Activated naive CD4-positive, alpha-beta T cell treated with anti-CD3 and anti-CD28 coated beads, Interleukin-2, amount 50 U/mL, for 72 hours (primary cell): ENCODE measurements at places on chromosomes 3 and 15.

DNA sequence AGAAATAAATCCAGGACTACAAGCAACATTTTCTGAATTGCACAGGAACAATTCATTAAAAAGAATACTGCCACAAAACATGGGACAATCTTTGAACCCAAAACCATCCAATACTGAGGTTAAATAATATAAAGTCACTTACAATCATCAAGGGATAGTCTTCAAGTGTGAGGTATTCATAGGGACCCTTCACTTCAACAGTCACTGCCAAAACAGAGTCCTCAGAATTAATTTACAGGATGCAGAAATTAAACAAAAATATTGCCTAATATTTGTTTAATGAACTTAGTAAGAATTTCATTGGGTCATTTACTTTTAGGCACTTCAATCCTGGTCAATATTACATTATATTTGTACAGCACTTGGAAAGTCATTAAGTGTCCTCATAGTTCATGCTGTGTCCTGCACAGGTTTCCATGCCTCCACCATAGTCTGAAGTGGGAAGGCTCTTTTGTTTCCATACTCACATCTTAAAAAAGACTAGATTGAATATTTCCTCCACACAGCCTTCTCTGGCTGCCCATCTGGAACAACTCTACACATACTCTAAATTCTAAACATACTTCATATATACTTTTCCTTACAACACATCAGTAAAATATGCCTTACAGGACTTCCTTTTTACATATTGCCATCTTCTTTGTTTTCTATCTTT is 31.6 kb upstream of the VPS39 start:
- no peak for DNase-seq

DNA sequence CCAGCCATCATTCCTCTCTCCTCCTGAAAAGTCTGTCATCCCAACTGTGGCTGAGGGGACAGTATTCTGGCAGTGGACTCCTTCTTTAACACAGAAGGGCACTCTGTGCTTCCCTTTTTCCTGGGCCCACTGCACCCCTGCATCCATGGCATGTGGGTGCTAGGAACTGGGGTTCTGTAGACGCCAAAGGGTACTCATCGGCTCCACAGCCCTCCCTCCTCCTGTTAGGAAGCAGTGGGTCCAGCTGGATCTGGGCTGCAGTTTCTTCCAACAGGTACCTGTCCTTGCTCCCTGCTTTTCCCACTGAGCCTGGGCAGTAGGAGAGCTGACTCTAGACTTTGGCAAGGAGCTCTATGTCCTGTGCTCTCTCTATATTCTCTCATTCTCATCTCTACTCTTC is 6.4 kb upstream of the MANF start:
- DNase-seq: no peak

DNA sequence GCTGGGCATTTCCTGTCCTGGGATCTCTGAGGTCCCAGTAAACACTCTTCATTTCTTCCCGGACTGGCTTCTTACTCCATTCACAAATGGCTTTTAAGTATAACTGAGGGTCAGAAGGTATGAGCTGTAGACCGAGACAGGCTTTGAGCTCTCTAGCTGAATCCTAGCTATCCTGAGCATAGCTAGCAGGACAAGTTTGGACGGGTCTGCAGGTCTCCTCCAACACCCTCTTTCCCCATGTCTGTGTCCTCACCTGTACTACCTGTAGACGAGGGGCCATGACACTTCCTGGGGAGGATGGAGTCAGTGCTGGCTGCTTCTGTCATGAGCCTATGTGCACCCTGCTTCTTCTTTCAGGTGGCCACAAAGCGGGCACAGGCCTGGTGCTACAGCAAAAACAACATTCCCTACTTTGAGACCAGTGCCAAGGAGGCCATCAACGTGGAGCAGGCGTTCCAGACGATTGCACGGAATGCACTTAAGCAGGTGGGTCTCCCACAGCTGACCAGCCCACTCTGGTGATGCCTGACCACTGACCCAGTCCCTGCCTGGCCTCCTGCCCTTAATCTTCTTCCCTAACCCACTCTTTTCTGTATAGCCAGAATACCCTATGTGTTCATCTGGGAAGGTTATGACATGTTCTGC is 72.1 kb upstream of the ACAD9 start:
- DNase-seq: no peak

DNA sequence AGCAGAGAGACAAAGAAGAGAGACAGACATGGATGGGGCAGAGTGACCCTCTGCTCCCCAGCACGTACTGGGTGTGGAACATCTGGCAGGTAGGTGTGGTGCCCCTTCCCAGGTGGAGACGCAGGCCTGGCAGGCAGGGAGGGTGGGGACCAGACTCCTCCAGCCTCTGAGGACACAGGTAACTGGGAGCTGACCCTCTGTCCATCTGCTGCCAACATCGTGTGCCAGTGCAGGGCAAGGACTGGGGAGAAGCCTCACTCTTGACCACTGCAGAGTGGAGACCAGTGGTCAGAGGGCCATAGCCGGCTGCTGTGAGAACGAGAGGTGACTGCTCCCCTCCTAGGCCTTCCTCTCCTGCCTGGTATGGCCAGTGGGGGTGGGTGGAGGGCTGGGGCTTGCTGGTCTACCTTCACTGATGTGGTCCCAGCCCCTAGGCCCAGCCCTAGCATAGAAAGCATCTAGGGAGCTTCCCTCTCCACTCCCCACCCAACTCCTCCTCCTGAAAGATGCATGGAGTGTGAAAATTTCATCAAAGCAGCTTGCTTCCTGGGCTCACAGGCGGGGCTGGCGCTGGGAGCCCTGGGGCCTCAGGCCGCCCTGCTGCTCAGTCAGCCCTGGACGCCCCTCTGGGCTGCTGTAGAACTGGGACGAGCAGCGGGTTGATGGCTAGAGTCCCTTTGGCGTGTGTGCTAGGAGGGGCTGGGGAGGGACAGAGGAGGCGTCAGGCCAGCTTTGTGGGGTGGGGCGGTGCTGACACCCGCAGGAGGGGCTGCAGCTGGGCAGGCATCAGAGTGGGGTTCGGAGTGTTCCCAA is 90.3 kb downstream of the PLXNA1 start:
- no peak for DNase-seq

GRCh38 chr3:138620431-138620830 is 11.9 kb downstream of the FAIM start:
- DNase-seq: no peak
